NCI-H748 treated with DMSO at 0.1 percent for 48 hours (cell line): ENCODE measurements at places on chromosomes 7 and 10.

- DNase-seq, result no peak
Observed at GRCh38 chr10:25745976-25746375, 188.1 kb upstream of the MYO3A start.

DNA sequence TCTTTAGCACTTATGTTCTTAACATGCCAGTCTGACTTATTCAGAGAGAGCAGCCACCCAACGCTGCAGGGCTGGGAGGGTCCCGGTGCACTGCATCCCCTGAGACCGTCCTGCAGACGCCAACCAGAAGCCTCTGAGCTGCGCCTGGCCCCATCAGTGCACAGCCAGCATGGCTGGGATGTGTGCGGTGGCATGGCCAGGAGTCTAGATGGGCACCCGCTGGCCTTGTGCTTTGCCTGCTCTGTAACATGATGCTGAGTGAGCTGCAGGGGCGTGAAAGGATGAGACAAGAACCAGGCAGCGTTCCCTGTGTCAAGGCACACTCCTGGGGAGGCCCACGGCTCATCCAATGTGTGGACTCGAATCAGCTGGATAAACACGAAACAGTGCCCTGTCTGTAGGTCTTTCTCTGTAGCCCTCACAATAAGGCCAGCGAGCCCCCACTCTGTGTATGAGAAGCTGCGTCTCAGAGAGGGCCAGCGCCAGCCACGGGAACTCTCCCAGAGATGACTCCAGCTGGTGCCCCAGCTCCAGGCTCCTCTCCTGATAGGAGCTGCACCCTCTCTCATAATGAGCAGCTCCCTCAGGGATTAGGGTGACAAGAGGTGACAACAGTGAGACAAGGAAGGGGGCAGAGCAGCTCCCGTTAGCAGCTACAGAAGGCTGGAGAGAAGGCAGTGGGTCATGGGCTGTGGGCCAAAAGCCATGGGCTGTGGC lies 96.8 kb downstream of the TNS3 start:
- no peak for DNase-seq

DNA sequence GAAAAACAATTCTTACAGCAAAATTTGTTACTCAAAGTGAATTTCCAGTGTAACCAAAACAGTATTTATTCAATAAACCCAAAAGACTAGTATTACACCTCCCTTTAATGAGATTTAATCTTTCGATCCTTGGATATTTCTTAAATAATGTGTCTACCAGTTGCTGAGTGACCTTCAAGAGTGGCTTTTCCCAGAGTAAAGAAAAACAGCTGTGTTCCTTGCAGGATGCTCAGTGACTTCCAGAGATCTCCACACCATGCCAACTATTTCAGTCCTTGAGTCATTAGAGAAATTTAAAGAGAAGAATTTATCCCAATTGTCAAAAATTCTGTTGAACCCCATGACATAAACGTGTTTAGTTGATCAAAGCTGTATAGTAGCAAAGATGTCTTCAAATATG lies 44.0 kb downstream of the IMMP2L start:
- no peak for DNase-seq

DNA sequence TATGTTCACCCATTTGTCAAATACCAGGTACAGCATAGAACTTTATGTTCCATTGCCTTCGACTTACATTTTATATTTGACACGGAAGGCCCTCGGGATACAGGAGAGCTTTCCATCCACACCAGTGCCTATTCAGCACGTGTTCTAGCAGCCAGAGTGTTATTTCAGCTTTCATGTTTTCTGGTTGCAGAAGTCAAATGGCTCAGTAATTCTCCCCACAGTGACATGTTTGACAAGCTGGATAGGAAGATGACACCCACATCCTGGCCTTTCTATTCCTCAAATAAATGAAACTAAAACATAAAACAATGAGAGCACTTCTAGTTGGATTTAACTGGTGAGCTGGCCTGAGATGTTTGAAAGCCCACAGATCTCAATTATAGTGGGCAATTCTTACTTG lies 173.4 kb downstream of the SORCS1 start:
- DNase-seq, result no peak

GRCh38 chr10:60434418-60435046 lies 44.9 kb upstream of the ANK3 start:
- no peak for DNase-seq
